ENCODE measurements at places on chromosomes 5 and 9. TPM values are rescaled to one million over a fixed set of nuclear protein-coding genes. Genes with fewer than 3 reads are reported as not detected.

The KIF4B gene
- polyA plus RNA-seq, result not detected

The PCDHA11 gene
- polyA plus RNA-seq, result not detected

The FST gene
- polyA plus RNA-seq, result not detected

The FUT7 gene
- 2.0 TPM for polyA plus RNA-seq

The SARDH gene
- not detected for polyA plus RNA-seq

The ADGRV1 gene
- polyA plus RNA-seq, result not detected

The SEMA6A gene
- 0.48 TPM for polyA plus RNA-seq

The ABHD17B gene
- 59.6 TPM for polyA plus RNA-seq

The GRIN1 gene
- not detected for polyA plus RNA-seq

The SPATA31C1 gene
- not detected for polyA plus RNA-seq

The BASP1 gene
- 75.8 TPM for polyA plus RNA-seq

The DIRAS2 gene
- polyA plus RNA-seq, result not detected

The DAB2IP gene
- polyA plus RNA-seq, result not detected

The LPAR1 gene
- polyA plus RNA-seq, result not detected

The SOX30 gene
- polyA plus RNA-seq, result 1.1 TPM

The PCDHAC1 gene
- not detected for polyA plus RNA-seq
